Progenitor cell of endocrine pancreas (in vitro differentiated cells): ENCODE measurements at places on chromosomes 11 and 22. TPM values are rescaled to one million over a fixed set of nuclear protein-coding genes. Genes with fewer than 3 reads are reported as not detected.

- no peaks in the 10 kb centered on the region for H3K36me3 ChIP-seq
- DNase-seq, result peak; percentile 74
- no peaks in the 10 kb centered on the region for H3K4me1 ChIP-seq
- peaks cover 35% of the 10 kb centered on the region for H3K27me3 ChIP-seq
Observed at GRCh38 chr22:44625981-44626687, 75.9 kb upstream of the PRR5 start.

The GLB1L2 gene
- total RNA-seq, result 11.7 and 11.9 TPM in 2 replicates

DNA sequence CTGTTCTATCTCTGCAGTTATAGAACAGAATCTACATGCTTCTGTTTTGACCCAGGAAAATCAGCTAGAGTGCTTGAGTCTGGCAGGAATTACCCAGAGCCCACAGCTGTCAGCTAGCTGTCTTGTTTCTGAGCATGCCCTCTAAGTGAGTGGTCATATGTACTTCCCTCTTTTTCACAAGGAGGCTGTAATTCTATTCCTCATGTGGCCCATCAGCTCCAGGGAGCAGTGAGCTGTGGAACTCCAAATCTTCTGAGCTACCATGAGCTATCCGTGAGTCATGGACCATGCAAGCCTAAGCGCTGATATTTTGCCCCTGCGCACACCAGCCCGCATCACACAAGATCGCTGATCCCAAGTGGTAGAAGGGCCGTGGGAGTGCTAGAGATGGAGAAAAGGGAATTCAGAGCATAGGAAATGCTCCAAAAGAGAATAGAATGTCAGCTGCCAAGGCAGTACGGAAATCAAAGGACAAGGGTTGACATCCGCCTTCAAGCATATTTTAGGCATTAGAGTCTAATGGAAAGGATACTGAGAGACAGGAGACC, 5.4 kb downstream of the FJX1 start:
- H3K4me1 ChIP-seq, result peaks cover 16% of the 10 kb centered on the region
- no peaks in the 10 kb centered on the region for H3K36me3 ChIP-seq
- no peak overlapping the region for H3K4me3 ChIP-seq
- H3K27me3 ChIP-seq, result peaks cover 10% of the 10 kb centered on the region
- DNase-seq, result no peak
- no peak overlapping the region for H3K27ac ChIP-seq

DNA sequence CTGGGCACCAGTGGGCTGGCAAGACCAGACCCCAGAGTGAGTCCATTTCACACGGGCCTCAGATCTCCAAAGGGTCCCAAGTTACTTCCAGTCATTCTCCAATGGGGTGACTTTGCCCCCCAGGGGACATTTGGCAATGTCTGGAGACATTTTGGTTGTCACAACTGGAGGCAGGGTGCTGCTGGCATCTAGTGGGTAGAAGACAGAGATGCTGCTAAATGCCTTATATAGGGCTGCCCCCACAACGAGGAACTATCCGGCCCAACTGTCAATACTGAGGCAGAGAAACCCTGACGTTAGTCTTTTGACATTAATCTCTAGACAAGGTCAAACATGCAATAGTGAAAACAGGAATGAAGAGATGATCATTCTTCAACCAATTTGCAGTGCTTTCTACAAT, 6.4 kb downstream of the RTN4RL2 start:
- DNase-seq, result no peak
- H3K4me1 ChIP-seq, result no peaks in the 10 kb centered on the region

DNA sequence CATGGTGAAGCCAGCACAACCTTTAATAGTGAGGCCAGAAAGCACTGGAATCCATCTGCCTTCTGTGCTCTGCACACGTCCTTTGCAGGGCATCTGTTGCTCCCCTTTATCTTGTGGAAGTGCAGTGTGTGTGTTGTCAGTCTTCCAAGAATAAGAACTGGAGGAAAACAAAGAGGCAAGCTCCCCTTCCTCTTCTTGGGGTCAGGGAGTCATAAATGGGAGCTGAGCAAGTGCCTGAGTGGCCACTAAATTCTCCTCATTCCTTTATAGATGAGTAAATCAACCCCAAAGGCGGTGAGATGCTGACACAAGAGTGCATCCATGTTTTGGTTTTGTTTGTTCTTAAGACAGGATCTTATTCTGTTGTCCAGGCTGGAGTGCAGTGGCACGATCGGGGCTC, 38.3 kb downstream of the WT1 start:
- no peaks in the 10 kb centered on the region for H3K36me3 ChIP-seq
- no peak for DNase-seq

DNA sequence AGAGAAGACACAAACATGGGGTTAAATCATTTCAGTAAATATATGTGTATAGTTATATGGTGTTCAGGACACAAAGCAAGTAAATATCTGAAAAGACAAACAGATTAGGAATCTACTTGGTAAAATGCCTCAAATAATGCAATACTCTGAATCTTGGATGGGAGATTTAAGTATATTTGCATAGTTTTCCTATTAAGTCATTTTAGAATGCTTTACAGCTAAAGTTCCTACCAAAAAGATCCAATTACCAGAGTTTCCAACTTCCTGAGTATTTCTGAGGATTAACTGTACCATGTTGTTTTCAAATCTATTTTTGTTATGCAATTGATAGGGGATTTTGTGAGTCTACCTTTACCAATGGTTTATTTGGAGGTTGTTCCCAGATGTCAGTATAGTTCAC, 424.4 kb upstream of the CCDC179 start:
- no peaks in the 10 kb centered on the region for H3K27me3 ChIP-seq
- H3K36me3 ChIP-seq, result no peaks in the 10 kb centered on the region
- H3K4me1 ChIP-seq, result no peaks in the 10 kb centered on the region
- H3K27ac ChIP-seq, result no peak overlapping the region

- no peak overlapping the region for H3K27ac ChIP-seq
- H3K27me3 ChIP-seq, result peaks cover 48% of the 10 kb centered on the region
- no peak overlapping the region for H3K4me3 ChIP-seq
- no peak for DNase-seq
- H3K36me3 ChIP-seq, result no peaks in the 10 kb centered on the region
- H3K4me1 ChIP-seq, result peaks cover 5% of the 10 kb centered on the region
Observed at GRCh38 chr22:43432883-43433415, 21.1 kb downstream of the MPPED1 start.

- peak overlapping the region; percentile 26 for H3K4me3 ChIP-seq
- H3K36me3 ChIP-seq, result no peaks in the 10 kb centered on the region
- peak; percentile 59 for DNase-seq
- H3K27me3 ChIP-seq, result peaks cover 64% of the 10 kb centered on the region
- no peak overlapping the region for H3K27ac ChIP-seq
Observed at GRCh38 chr22:39661842-39662685, 91.5 kb downstream of the CACNA1I start.

GRCh38 chr11:69167130-69167915, 11.6 kb downstream of the SMIM38 start:
- H3K27me3 ChIP-seq, result peaks cover 13% of the 10 kb centered on the region
- H3K4me1 ChIP-seq, result no peaks in the 10 kb centered on the region
- H3K36me3 ChIP-seq, result no peaks in the 10 kb centered on the region

GRCh38 chr11:12372111-12372510, 5.3 kb upstream of the PARVA start:
- no peaks in the 10 kb centered on the region for H3K27me3 ChIP-seq
- H3K36me3 ChIP-seq, result peaks cover 5% of the 10 kb centered on the region
- H3K4me1 ChIP-seq, result peaks cover 21% of the 10 kb centered on the region
- no peak for DNase-seq

GRCh38 chr11:10663990-10664389, 29.6 kb downstream of the IRAG1 start:
- no peaks in the 10 kb centered on the region for H3K36me3 ChIP-seq
- DNase-seq, result no peak
- no peak overlapping the region for H3K27ac ChIP-seq
- H3K4me1 ChIP-seq, result peaks cover 17% of the 10 kb centered on the region

GRCh38 chr11:45296075-45296474, 9.9 kb upstream of the SYT13 start:
- H3K4me3 ChIP-seq, result no peak overlapping the region
- no peak overlapping the region for H3K27ac ChIP-seq
- H3K4me1 ChIP-seq, result peaks cover 5% of the 10 kb centered on the region
- no peak for DNase-seq
- H3K36me3 ChIP-seq, result no peaks in the 10 kb centered on the region

The OR8A1 gene
- total RNA-seq, result not detected in 2 replicates

GRCh38 chr22:38477585-38477984, 9.7 kb downstream of the KDELR3 start:
- H3K4me1 ChIP-seq, result peaks cover 14% of the 10 kb centered on the region
- H3K27ac ChIP-seq, result peak overlapping the region; percentile 12
- DNase-seq, result no peak
- no peaks in the 10 kb centered on the region for H3K27me3 ChIP-seq
- no peak overlapping the region for H3K4me3 ChIP-seq

The TECTA gene
- total RNA-seq, result 2.0 and 2.3 TPM in 2 replicates

The TCF20 gene
- 66.1 and 68.5 TPM in 2 replicates for total RNA-seq

The OR10A2 gene
- not detected in 2 replicates for total RNA-seq

- H3K27ac ChIP-seq, result no peak within 1 kb of the TSS
- H3K4me3 ChIP-seq, result peak within 1 kb of the TSS; percentile 73
- no peaks in the 10 kb centered on the region for H3K36me3 ChIP-seq
Observed at GRCh38 chr22:24805790-24806662, at the start of gene SGSM1. TSS of gene SGSM1 (plus strand) at chr22:24806211. CDS start at chr22:24806326, 115 bp downstream.

- DNase-seq, result no peak
- no peak overlapping the region for H3K4me3 ChIP-seq
- H3K27ac ChIP-seq, result no peak overlapping the region
Observed at GRCh38 chr22:49251371-49251770, 576.3 kb downstream of the BRD1 start.

DNA sequence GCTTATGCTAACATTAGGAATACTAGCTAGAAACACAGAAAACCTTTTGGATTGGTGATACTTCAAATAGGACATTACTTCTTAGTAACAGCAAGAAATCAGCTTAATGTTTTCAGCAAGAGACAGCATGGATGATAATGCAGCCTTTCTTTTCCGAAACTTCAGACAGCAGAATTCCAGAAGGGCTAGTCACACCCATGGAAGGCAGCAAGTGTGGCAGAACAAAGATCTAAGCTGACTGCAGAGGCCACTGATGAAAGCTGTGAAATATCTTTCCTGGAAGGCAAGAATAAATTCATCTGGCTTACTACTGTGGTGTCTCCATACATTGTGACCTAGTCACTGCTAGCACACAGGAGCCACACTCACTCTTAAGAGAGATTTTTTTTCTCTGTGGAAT, 100.3 kb downstream of the CCDC83 start:
- H3K36me3 ChIP-seq, result peaks cover 20% of the 10 kb centered on the region
- H3K27ac ChIP-seq, result no peak overlapping the region
- peaks cover 4% of the 10 kb centered on the region for H3K4me1 ChIP-seq
- no peak for DNase-seq
- no peak overlapping the region for H3K4me3 ChIP-seq

DNA sequence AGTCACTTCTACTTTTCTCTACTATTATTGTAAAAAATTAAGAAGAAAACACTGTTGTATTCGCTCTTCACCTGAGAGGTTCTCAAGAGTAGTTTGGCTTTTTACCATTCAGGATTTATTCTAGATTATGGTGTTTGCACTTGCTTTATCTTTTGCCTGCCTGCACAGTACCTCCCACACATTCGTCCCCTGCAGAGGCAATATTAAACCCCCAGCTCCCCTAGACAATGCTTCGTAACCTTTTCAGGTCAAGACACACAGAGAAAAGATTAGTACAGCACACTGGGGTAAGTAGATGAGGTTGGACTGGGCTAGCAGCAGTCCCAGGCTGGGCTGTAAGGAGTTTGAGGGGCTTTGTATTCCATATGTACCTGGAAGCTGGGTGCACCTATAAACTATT, 62.4 kb downstream of the TNRC6B start:
- peaks cover 9% of the 10 kb centered on the region for H3K36me3 ChIP-seq
- peak overlapping the region; percentile 62 for H3K27ac ChIP-seq
- peaks cover 31% of the 10 kb centered on the region for H3K4me1 ChIP-seq
- H3K27me3 ChIP-seq, result no peaks in the 10 kb centered on the region
- no peak overlapping the region for H3K4me3 ChIP-seq
- no peak for DNase-seq

GRCh38 chr11:74783241-74783871, 34.7 kb downstream of the RNF169 start:
- DNase-seq, result no peak
- no peak overlapping the region for H3K27ac ChIP-seq
- H3K27me3 ChIP-seq, result no peaks in the 10 kb centered on the region
- no peaks in the 10 kb centered on the region for H3K4me1 ChIP-seq
- no peaks in the 10 kb centered on the region for H3K36me3 ChIP-seq

The OR51B5 gene
- total RNA-seq, result 0.34 and 0.44 TPM in 2 replicates

GRCh38 chr11:9065607-9066432, 25.6 kb downstream of the SCUBE2 start:
- no peaks in the 10 kb centered on the region for H3K36me3 ChIP-seq
- H3K4me3 ChIP-seq, result no peak overlapping the region
- peaks cover 22% of the 10 kb centered on the region for H3K27me3 ChIP-seq
- no peak for DNase-seq
- H3K27ac ChIP-seq, result no peak overlapping the region

DNA sequence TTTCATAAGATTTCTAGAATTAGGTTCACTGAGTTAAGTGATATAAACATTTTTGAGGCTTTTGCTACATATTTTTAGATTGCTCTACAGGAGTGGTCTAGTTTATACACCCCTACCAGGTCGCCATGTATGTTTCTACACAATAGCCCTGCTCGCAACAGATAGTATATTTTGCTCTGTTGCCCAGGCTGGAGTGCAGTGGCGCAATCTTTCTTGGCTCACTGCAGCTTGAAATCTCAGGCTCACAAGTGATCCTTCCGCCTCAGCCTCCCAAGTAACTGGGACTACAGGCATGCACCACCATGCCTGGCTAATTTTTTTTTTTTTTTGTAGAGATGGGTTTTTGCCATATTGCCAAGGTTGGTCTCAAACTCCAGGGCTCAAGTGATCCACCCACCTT, 10.4 kb downstream of the ZNRF3 start:
- H3K27me3 ChIP-seq, result peaks cover 66% of the 10 kb centered on the region
- H3K36me3 ChIP-seq, result peaks cover 2% of the 10 kb centered on the region
- peaks cover 11% of the 10 kb centered on the region for H3K4me1 ChIP-seq
- no peak overlapping the region for H3K4me3 ChIP-seq
